Fibroblast of upper back skin (primary cell): ENCODE measurements at places on chromosomes 2 and 18.

GRCh38 chr2:99648178-99648844 lies 158.5 kb upstream of the REV1 start:
- DNase-seq: peak; percentile 84

DNA sequence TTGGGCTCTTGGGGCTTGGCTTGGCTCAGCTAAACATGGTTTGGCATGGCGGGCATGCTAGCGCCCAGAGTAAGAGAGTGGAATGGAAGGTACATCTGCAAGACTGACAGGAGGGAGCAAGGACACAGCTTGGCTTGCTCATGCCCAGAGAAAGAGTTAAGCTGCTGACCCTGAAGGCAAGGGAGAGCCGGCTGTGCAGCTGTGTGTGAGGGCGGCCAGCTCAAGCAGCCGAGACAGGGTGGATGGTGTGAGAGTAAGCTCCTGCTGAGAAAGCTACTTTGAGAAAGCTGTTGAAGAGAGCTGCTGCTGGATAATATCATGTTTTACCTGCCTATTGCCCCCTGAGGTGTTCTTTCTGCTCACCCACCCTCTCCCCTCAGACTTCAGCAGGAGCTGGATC lies 135.6 kb downstream of the CCBE1 start:
- no peak for DNase-seq

GRCh38 chr18:29912351-29912750 lies 1130.2 kb downstream of the DSC3 start:
- DNase-seq: no peak

- DNase-seq: no peak
These were observed 86.9 kb downstream of the LOXHD1 start for GRCh38 chr18:46570134-46570533.

DNA sequence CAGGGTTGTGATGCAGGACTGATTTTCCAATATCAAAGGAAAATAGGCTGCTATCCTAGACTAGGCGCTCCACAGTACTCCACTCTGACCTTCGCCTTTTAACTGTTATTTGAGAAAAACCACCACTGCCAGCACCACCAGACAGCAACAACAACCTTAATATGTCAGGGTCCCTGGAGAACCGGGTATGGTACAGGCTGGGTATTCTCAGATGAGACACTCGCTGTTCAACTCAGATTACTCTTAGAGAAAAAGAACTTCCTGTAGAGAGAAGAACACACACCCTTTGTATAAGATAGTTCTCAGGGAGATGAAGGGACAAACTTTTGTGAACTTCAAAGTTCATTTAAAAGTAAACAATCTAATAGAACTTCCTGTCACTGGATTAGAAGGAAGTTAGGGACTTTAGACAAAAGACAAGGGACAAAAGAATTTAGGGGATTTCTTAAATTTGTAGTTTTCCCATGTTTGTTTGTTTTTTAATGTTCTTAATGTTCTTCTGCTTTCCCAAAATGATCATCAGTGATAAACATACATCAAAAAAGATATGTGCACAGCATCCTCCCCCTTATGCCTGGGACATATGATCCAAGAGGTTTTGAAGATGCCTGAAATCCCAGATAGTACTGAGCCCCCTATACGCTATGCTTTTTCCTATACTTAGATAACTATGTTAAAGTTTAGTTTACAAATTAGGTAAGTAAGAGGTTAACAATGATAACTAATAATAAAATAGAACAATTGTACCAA lies 41.3 kb upstream of the PPP1R1C start:
- no peak for DNase-seq

GRCh38 chr18:75346671-75347070 lies 80.8 kb downstream of the SMIM21 start:
- no peak for DNase-seq

- DNase-seq: peak; percentile 23
These were observed 1.6 kb downstream of the CCDC88A start for GRCh38 chr2:55418072-55418471.

- no peak for DNase-seq
These were observed 136.0 kb downstream of the GFPT1 start for GRCh38 chr2:69250981-69251380.

- no peak for DNase-seq
These were observed 132.2 kb upstream of the ZFP36L2 start for GRCh38 chr2:43358410-43359201.

DNA sequence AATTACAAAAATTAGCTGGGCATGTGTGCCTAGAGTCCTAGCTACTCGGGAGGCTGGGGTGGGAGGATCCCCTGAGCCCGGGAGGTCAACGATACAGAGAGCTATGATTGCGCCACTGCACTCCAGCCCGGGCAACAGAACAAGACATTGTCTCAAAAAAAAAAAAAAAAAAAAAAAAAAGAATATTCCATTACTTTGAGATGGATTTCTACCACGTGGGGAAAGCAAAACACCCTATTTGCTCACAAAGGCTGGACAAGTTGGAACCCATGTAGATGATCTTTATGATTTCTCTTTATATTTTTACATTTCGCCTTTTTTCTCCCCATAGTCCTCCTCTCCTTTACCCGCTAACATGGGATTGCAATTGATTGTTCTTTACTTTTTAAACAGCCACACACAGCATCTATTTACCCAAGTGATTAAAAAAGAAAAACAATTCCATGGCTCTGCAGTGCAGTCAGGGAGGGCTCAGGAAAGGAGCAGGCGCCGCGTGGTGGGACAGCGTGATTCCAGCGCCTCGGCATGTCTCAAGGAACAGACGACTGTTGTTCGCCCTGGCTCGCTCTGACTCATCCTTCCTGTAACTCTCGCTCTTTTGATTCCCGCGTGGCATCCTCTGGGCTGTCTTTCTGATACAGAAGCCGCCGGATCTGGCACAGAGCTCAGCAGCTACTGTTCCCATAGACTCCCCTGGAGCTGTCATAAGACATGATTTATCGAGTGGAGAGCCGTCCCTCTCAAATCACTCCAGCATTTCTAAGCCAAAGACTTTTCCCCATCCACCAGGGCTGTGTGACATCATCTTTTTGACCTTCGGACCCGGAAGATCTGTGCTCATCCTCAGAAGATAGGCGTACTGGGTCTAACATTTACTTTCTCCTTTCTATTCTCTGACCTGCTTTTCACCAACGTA lies 230.4 kb upstream of the AGAP1 start:
- DNase-seq: peak; percentile 96

DNA sequence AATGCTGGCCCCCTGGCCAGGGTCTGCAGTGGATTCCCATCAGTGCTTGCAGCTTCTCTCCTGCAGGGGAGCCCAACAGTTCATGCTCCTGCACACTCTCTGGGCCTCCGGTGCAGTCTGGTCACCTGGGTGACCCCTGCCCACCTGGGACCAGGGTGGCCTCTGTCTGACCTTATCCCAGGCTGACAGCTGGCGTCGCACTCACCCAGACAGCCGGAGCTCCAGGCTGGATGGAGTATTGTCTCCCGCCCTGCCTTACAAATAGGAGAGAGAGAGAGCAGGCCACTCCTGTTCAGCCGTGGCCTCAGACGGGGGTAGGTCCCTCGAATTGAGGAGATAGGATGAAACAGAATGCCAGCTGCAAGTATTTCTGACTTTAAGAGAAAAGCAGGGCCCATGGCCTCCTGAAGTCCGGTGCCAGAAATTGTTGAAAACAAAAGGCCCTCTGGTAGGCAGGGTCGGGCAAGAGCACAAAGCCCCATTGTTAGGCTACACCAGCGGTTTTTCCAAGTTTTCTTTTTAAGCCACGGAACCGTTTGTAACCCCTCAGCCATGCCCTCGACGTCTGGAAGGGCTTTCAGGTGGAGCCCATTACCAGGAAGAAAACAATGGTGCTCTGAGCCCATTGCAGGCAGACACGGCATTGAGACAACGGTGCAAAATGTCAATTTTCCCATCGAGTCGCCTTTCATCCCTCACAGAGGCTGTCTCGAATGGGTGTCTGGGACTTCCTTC lies 258.4 kb downstream of the BCL11A start:
- DNase-seq: no peak

- DNase-seq: no peak
These were observed 39.2 kb downstream of the ME2 start for GRCh38 chr18:50918153-50918552.

GRCh38 chr2:225182126-225182525 lies 139.9 kb upstream of the DOCK10 start:
- DNase-seq: no peak

GRCh38 chr2:85765081-85765731 lies 11.4 kb downstream of the ATOH8 start:
- no peak for DNase-seq

- no peak for DNase-seq
These were observed 1.5 kb upstream of the TTC39C start for GRCh38 chr18:24013051-24013450.
